ENCODE measurements at places on chromosomes 6 and 20.

DNA sequence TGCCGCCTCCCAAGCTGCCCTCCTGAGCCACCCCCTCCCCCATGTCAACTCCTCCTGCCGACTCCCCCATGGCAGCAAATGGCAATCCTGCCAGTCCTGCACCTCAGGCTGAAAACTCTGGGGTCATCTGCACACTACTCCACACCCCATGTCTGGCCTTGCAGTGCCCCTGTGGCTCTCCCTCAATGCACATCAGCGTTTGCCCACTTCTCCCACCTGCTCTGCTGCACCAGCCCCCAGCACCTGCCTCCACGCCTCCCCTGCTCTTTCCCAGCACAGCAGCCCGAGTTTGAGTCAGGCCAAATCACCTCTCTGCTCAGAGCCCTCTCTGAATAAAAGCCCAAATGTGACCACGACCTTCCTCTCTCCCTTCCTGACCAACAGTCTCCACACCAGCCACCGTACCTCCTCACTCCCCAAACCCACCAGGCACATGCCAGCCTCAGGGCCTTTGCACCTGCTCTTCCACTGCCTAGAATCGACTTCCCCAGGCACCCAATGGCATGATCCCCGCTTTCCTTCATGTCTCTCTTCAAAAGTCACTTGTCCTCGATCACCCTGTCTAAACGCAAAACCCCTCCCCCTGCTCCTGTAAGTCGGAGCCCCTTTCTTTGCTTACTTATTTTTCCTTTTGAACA, 4.3 kb downstream of the PXDC1 start:
- no peak for DNase-seq

DNA sequence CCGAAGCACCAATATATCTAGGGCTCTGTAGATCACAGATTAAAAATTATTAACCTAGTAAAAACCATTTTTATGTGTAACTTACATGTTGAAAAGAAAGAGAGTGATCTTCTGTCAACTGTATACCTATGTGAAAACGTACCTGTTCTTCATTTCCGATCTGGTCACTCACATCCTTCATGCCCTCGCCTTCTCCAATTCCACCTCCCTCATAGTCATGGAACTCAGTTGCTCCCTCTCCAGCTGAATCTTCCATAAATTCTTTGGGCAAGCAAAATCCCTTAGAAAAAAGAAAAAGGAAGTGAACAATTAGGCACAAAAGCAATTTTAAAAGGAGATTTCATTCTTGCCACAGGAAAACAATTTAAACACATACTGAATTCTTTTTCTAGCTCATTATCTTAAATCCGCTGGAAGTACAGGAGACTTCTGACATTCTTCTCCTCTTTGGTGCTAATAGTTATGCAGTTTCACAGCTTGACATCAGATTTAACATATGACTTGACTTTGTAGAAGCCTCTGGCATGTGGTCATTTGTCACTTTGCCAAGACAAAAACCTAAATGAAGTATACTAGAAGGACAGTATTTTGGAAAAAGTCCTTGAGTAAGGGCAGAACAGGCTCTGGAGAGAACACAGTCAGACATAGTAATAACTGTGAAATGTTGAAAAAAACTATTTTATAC, 29.5 kb upstream of the LYRM2 start:
- DNase-seq: no peak

DNA sequence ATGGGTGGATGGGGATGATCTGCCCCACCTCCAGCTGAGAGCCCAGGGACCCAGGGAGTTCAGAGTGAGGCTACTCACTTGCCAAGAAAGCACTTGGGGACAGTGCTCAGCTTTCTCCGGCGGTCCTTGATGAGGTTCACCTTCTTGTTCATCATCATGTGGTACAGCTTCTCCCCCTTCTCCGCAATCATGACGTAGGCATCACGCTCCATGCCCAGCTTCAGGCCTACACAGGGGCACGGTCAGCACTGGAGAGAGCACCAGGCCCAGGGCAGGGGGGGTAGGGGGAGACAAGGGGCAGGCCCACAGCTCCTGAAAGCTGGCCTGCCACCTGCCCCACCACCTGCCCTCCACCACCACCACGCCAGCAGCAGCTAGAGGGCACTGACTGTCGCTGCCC, 139.2 kb downstream of the PREX1 start:
- no peak for DNase-seq

- no peak for DNase-seq
These were observed 859 bp upstream of the RAE1 start for GRCh38 chr20:57350081-57350710.

DNA sequence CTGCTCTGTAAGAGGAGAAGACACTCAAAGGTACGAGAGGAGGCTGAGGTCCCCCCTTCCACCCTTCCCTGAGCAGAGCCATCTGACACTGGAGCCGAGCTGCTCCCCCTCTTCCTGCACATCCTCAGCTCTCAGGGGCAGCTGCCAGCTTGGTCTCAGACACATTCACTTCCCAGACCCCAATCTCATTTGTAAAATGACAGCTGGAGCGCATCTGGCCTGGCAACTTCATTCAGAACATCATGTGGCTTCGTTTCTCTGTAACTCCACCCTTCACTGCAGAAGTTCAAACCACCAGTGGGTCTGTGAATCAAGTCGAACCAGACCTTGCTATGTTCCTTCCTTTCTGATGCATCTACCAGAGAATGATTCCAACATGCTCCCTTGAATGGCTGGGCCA, 145.6 kb upstream of the CDH4 start:
- DNase-seq: no peak

GRCh38 chr6:132526461-132526860, 11.6 kb upstream of the TAAR9 start:
- DNase-seq: no peak

- no peak for DNase-seq
These were observed 515.5 kb downstream of the COL12A1 start for GRCh38 chr6:74690365-74690764.

GRCh38 chr6:135506270-135506997, 8.9 kb upstream of the AHI1 start:
- DNase-seq: peak; percentile 3

- DNase-seq: no peak
These were observed 169.5 kb upstream of the THEMIS start for GRCh38 chr6:128070406-128070805.

DNA sequence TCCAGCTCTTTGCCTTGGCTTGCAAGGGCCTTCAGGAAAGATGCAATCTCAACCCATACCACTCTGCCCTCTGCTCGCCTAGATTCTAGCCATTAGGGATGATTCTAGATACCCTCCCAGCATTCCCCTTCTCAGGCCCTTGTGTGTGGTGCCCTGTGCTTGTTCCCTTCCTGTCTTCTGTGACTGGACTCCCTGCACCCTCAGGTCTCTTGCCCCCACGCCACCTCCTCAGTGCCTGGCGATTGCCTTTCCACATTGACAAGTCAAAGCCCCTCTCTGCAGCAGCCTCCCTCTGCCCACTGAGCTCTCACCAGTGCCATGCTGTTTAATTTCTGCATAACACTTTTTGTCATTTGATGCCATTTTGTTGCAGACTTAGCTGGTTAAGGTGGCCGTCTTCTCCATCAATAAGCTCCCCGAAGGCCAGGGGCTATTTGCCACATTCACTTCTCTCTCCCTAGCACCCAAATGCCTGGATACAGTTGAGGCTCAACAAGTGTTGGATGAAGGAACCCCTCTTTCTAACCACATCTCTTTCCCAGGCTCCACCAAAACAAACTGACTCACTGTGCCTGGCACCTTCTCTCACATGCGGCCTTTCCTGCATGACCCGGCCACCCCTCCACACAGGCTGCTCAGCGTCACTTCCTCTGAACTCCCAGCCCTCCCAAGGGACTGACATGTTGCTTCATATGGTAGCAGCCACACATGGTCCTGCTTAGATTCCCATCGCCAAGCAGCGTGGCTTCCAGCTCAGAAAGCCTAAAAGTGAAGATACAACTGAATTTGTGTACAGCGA, 4.6 kb upstream of the TXNDC5 start:
- DNase-seq: no peak

DNA sequence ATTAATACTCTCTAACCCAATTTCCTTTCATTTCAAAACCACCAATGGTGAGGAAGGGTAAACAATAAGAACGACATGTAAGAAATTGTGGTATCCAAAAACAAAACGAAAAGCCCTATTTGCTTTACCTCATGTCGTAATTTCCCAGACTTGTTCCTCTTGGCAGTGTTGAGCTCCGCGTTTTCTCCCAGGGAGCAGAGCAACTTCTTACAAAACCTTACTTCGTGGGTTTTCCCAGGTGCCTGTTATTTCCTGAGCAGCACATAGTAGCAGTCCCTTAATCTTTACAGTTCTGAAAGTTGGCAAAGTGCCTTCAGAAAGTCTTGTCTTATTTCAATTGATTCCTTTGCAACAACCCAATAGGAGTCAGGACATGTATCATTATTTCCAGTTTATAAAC, 207.9 kb upstream of the MARCKS start:
- no peak for DNase-seq

DNA sequence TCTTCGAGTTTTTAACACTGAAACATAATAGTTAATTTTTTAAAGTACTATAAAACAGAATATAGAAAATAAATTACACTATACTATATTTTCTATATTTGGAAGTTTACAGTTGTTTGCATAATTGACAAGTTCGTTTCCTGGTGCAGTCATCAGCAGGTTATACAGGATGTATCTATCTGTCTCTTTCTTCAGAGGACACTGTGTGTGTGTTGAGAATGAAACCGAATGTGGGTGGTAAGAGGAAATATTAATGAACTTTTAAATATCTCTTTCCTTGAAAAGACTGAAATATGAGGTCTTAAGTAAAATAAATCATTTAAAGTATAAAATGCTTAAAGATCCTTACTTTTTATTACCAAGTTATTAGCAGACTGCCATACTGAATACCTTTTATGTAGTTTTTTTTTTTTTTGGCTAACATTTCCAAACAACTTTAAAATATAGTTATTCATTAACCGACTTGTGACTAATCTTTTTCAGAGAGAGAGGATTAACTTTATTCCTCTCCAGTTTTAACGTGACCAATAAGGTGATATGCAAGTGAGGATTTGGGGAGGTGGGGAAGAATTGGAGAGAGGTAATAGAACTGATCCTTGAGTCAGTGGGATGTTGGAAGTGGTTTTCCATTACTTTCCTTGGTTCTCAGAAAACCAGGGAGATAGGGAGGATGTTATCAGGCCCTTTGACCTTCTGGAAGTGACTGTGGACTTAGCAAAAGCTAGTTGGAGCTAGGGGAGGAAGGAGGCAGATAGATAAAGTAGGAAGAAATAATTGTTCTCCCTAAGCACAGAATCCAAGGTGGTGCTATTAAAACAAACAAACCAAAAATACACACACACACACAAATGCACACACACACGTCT, 380.0 kb upstream of the FLRT3 start:
- no peak for DNase-seq

DNA sequence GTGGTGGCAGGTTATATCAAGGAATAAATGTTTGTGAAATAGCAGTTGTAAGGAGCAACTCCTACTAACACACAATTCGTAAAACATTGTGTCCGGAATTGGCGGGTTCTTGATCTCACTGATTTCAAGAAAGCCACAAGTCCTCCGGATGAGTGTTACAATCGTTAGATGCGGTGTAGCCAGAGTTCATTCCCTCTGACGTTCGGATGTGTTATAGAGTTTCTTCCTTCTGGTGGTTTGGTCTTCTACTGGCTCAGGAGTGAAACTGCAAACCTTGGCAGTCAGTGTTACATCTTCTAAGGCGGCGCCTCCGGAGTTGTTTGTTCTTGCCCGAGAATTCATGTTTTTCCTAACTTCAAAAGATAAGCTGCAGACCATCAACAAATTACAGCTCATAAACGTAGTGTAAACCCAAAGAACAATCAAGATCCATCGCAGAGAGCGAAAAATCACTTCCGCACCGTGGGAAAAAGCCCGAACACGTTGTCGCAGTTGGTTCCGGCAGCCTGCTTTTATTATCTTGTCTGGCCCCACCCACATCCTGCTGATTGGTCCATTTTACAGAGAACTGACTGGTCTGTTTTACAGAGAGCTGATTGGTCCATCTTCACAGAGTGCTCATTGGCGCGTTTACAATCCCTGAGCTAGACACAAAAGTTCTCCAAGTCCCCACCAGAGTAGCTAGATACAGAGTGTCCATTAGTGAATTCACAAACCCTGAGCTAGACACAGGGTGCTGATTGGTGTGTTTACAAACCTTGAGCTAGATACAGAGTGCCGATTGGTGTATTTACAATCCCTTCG, 58.2 kb downstream of the TRIM27 start:
- DNase-seq: no peak

DNA sequence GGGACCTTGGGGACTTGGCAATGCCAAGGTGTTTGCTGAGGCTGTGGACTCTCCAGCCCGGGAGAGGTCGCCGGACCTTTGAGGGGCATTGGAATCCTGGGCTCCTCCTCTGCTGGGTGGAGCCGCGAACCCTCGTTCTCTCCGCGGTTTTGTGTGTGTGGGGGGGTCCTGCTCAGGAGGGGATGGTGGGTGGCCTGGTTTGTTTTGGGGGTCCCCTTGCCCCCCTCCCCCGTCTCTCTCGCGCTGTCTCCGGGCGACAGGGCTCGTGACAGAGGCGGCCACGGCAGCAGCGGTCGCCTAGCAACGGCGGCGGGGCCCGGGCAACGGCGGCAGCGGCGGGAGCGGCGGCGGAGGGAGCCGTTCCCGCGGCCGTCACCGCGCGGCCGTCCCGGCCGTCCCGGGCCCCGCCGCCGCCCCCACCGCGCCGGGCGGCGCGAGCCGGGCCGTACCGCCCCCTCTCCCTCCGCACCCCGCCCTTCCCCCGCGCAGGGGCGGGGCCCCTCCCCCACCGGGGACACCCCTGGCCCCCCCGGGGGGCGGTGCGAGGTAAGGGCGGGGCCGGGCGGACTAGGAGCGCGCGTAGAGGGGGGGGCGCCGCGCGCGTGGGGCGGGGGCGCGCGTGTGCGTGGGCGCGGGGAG, 7.8 kb downstream of the SYNGAP1 start:
- no peak for DNase-seq

- DNase-seq: no peak
These were observed 125.2 kb downstream of the PHACTR3 start for GRCh38 chr20:59729506-59729905.

DNA sequence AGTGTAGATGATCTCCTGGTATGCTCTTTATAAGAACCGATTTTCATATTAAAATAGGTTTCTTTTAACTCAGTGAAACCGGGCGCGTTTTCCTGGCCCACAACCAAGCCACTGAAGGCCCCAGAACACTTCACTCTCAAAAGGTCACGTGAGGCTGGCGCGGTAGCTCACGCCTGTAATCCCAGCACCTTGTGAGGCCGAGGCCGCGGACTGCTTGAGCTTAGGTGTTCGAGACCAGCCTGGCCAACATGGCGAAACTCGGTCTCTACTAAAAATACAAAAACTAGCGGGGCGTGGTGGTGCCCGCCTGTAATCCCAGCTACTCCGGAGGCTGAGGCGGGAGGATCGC, 402 bp upstream of the TAF8 start:
- no peak for DNase-seq

DNA sequence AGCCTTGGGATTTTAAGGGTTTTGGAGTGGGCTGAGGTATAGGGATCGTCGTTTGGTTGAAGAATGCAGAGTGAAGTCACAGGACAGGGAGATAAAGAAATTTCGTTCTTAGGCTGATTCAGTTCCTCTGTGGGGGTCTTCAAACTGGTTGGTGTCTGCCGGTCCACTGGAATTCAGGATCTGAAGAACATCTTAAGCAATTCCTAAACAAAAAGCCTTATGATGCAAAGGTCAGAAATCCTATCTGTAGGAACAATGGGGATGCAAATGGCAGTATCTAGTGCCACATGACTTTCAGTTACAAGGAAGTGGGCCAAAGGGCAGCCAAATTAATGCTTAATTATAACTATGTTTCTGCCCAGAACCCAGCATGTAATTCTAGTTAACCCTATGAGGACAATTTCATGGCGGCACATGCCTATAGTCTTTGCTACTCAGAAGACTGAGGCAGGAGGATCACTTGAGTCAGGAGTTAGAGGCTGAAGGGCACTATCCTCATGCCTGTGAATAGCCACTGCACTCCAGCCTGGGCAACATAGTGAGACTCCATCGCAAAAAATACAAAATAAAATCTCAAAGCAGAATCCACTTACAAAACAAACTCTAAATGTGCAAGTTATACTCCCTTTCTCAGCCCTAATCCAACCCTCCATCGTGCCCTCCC, 4.6 kb upstream of the SLC2A10 start:
- no peak for DNase-seq
